Stimulated activated CD8-positive, alpha-beta memory T cell treated with anti-CD3 and anti-CD28 coated beads, Interleukin-15, amount 100 ng/mL, for 24 hours (primary cell): ENCODE measurements at places on chromosomes 1 and 21.

DNA sequence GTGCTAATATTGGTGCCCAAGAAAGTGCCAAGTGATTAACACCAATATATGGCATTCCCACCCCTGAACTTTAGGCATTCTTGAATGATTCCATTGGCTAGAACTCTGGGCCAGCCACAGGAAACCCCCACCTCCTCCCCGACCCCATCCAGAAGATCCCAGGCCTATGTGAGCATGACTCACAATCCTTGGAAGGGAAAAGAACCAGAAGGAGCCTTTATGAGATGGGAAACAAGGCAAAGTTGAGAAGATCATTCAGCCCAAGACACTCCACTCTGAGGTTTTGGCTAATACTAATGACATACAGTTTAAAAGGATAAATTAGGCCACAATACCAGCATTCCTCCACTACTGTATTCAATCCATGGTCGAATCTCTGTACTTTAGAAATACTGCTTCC lies 21.8 kb downstream of the ELK4 start:
- DNase-seq, result no peak

DNA sequence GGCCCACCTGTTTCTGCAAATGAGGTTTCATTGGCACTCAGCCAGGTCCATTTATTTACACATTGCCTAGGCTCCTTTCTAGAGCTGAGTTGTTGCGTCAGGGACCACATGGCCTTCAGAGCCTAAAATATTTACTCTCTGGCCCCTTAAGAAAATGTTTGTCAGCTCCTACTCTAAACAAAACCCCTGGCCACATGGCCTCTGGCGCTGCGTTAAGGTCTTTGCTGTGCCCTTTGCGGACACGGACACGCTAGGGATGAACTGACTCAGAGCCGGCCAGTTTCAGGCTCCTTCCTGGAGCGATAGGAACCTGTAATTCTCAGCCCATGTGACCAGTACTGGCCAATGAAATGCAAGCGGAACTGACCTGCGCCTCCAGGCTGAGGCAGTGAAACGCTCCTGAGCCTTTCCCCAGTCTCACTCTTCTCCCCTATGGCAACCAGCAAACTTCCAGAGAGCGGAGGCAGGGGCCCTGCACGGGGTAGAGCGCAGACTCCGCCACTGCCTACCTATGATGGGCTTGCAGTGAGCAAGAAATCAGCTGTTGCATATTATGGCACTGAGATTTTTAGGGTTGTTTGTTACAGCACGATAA lies 160.3 kb downstream of the ETS2 start:
- no peak for DNase-seq

GRCh38 chr1:163090321-163090945 lies 21.3 kb downstream of the RGS4 start:
- no peak for DNase-seq

DNA sequence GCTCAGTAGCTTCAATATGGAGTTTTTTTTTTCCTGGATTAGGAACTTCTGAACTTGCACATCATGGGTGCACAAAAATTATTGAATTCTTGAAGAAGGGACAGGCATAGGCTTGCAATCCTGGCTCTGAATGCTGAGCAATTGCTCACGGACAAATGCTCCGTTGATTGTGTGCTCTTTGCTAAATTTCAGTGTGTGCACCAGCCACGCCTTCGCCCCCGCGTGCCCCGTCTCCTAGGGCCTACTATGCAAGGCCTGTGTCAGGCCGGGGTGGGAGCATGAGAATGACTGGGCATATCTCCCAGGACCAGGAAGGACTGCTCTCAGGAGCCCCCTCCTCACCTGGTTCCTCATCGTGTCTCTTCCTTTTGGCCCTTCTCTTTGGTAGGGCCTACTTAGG lies 17.4 kb downstream of the IL6R start:
- DNase-seq, result no peak

- DNase-seq, result no peak
Observed at GRCh38 chr1:5640845-5641244, 351.4 kb downstream of the NPHP4 start.

- DNase-seq, result no peak
Observed at GRCh38 chr21:34613679-34614627, 960 bp downstream of the RCAN1 start.

- no peak for DNase-seq
Observed at GRCh38 chr1:232983817-232984567, 33.6 kb downstream of the NTPCR start.

DNA sequence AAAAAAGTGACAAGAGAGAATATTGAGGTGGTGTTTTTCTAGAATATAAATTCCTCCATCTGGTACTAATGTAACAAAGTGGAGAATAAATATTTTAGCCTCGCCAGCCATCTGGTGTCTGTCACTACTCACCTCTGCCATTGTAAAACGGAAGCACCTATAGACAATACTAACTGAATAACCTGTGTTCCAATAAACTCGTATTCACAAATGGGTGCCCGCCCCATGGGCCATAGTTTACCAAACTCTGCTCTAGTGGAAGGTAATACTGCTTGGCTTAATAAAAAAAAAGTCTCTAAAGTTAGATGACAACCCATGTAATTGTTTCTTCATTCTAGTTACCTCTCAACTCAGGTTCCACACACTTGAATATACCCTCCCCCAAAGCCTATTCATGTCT lies 8.1 kb downstream of the MIS18A start:
- DNase-seq, result no peak

GRCh38 chr1:206761159-206761768 lies 9.3 kb upstream of the IL19 start:
- DNase-seq, result no peak

GRCh38 chr1:164524810-164525209 lies 34.2 kb upstream of the PBX1 start:
- DNase-seq, result no peak

GRCh38 chr1:23577056-23578004 lies 18.0 kb upstream of the ID3 start:
- no peak for DNase-seq

GRCh38 chr1:177007437-177008161 lies 156.9 kb downstream of the ASTN1 start:
- DNase-seq, result no peak

DNA sequence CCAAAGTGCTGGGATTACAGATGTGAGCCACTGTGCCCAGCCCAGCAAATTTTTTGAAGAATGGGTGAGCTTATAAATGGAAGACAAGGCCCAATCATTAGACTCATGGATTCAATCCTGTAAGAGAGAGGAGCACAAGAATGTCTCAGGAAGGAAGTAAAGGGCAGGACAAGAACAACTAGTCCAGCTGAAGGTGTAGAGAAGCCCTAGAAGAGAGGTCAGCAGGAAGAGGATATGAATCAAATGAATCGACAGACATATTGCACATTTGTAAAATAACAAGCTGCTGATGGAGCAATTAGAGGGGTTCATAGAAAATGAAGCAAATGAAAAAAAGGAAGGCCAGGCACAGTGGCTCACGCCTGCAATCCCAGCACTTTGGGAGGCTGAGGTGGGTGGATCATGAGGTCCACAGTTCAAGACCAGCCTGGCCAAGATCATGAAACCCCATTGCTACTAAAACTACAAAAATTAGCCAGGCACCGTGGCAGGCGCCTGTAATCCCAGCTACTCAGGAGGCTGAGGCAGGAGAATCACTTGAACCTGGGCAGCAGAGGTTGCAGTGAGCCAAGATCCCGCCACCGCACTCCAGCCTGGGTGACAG lies 74.9 kb downstream of the MIS18A start:
- no peak for DNase-seq

DNA sequence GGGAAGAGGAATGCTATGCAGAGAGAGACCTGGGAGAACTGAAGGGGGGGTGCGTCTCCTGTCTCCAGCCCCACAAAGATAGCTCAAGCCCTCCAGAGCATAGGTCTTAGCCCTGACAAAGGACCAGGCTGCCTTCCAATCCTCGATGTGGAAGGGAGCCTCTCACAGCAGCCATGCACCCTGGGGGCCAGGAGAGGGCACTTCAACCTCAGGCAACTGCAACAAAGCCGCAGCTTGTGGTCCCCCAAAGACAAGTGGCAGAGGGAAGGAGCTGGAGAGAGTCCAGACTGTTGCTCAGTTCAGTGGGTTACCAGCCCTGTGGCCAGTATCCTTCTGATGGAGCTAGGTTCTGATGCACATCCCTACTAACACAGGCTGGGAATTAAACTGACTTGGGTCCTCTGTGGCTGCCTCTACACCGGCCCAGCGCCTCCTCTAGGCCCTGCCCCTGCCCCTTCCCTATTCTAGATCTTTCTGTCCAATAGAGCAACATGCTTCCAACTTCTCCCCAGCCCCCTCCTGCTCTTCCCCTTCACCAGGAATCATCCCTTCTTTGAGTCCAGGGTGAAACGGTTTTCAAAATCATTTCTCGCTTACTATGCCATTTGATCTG lies 100.7 kb upstream of the SPATA6 start:
- DNase-seq, result no peak

DNA sequence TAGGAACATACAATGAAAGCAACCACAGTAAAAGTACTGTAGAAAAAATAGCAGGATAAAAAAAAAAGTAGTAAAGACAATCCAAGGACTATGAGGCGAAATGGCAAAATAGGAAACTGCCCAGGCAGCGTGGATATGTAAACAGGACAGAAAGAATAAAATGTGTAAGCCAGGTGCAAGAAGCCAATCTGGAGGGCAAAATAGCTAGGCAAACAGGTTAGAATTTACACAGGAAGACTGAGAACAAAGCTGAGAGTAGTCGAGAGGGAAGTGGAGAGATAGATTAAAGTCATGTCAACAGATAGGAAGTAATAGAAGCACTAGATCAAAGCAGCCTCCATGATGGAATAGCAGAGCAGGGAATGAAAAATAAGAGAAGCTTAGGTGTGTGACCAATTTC lies 124.2 kb upstream of the B3GALT2 start:
- no peak for DNase-seq

DNA sequence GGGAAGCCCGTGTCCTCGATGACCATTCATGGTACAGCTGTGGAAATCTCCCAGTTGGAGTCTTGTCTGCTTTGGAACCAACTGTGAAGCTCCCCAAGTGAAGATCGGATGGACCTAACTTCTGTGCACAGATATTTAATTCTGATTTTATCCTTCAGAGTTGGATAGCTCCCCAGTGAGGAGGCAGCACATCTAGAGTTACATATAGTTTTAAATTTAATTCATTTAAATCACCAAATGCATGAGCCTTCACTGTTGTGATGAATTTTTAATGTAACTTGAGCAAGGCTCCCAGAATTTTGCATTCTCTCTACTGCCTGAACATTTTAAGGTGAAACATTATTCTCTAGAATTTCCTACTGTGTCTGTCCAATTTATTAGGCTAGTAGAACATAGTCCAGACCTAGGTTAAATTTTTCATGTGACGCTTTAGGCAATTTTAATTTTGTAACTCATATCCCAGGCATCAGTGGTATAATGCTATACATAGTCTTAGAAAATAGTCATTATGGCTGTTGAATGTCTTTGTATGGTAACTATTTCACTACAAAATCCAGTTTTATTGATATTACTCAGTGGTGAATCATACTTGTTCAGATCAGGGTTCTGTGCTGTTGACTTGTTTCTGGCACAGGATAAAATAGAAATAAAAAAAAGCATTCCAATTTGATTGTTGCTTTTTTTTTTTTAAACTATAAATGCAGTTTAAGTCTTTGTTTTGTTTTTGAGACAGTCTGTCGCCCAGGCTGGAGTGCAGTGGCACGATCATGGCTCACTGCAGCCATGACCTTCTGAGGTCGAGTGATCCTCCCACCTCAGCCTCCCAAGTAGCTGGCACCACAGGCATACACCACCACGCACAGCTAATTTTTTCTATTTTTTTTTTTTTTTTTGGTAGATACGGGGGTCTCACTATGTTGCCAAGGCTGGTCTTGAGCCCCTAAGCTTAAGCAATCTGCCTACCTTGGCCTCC lies 66.9 kb downstream of the PRDM2 start:
- no peak for DNase-seq

DNA sequence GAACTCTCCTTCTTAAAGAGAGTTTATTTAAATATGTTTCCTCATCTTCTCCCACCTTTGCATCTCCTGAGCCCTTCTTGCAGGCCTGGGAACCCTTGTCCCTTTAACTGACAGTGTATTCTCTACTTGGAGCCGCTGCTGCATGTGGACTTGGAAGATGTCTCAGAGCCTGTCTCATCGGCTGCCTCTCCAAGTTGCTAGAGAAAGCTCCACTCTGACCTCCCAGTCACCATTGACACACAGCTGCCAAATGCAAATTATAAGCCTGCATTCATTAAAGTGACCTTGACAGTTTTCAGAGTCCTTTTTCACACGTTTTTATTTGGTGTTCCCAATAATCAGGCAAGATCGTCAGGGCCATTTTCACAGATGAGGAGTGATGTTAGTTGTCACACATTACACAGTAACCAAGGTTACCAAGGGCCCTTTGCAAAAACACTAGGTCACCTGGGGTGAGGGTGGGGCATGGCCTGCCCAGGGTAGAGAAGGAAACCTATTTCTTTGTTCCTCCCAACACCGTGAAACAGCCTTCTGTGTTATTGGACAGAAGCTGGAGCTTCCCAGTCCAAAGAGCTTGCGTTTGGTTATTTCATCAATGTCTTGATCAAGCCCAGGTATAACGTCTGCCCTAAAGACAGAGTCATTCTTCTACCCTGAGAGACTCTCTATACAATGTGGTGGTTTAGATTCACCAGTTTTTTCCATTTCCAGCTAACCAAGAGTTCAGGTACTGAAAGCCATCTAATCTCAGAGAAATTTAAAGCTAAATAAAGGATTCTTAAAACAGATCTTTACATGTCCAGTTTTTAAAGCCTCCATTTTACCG lies 164.1 kb downstream of the GALNT2 start:
- DNase-seq, result no peak

GRCh38 chr1:21509351-21510112 lies at the start of gene ALPL:
Gene ALPL (plus strand): TSS chr1:21509423. CDS start chr1:21554082, 44,659 bp downstream.
- DNase-seq, result no peak

GRCh38 chr1:61926597-61926996 lies 184.3 kb downstream of the PATJ start:
- DNase-seq, result no peak

- DNase-seq, result no peak
Observed at GRCh38 chr1:230823931-230824381, 44.4 kb downstream of the C1orf198 start.

DNA sequence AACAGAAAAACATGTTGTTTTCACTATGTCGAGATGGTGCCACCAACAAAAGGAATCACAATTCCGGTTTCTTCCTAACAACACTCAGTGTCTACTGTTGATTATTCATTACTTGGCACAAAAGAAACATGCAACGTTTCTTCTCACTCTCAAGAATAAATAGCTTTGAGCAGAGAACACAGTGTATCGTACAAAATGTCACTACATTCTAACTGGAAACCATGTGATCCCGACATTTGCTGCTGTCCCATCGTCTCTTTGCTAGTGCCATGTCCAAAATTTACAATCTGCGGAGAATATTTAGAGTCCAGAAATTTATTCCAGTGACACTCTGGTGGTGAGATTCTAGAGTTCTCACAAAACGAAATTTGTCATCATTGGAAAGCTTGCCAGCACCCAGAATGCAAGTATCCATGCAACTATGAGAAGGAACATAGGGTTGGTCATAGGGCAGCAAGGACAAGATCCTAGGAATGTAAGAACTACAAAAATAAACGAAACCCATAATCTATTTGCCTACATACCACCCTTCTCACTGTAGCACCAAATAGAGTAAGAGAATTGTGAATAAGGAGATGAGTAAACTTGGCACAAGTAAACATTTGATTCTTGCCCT lies 505.1 kb downstream of the LTN1 start:
- DNase-seq, result no peak

- DNase-seq, result no peak
Observed at GRCh38 chr1:74512170-74512915, at the start of gene LRRC53. Gene LRRC53 (minus strand): TSS chr1:74512611. CDS start chr1:74483349, 29,262 bp downstream.
